ENCODE measurements at places on chromosomes 1 and 21.

GRCh38 chr21:45974073-45975019 is 7.2 kb upstream of the COL6A1 start:
- no peak for DNase-seq

GRCh38 chr1:222325506-222325905 is 222.4 kb downstream of the HHIPL2 start:
- DNase-seq, result no peak

- DNase-seq, result no peak
Measured at GRCh38 chr1:2574350-2574749, 12.2 kb upstream of the PRXL2B start.

- DNase-seq, result no peak
Measured at GRCh38 chr1:246179401-246179800, 327.7 kb downstream of the SMYD3 start.

DNA sequence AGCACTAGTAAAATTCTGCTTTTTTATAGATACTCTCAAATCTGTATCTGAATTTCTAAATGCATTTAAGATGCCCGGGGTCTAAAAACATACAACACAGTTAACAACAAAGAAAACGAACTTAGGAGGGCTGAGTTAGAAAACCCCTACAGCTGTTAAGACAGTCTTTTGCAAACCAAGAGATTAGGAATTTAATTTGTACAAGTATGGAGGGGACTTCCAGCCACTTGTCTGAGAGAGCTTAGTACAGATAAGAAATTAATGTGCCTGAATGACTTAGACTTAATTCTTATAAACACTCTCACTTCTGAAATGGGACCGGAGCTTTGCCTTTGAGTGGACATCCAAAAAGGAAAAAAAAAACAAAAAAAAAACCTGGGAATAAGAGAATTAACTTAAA is 61.6 kb downstream of the SMYD3 start:
- no peak for DNase-seq
